ENCODE measurements at places on chromosomes 2 and 18.

DNA sequence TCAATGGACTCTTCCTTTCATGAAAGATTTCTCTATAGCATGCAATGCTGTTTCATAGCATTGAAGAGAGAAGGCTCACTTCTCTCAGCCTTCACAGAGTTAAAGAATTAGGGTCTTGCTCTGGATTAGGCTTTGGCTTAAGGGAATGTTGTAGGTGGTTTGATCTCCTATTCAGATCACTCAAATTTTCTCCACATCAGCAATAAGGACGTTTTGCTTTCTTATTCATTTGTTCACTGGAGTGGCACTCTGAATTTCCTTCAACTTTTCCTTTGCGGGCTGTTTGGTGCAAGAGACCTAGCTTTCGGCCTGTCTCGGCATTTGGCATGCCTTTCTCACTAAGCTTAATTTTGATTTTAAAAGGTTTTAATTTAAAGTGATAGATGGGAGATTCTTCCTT is 131.6 kb downstream of the RBMS1 start:
- no peak for DNase-seq

DNA sequence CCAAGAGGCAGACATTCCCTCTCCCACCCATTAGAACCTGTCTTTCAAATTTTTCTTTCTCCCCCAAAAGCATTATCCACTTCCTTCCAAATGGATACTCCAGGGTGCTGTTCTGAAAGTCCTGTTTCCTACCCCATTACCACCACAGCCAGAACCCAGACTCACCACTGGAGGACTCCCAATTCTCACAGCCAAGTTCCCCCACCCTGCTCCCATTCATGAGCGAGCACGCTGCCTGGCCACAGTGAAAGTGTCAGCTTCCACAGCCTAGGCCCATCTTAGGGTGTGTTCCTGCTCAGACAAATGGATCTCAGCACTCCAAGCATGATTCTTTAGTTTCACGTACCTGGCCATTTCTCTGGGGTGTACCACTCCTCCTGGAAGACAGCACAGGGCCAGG is 3.8 kb upstream of the ANKRD53 start:
- no peak for DNase-seq

GRCh38 chr2:59713577-59713976 is 839.9 kb downstream of the BCL11A start:
- no peak for DNase-seq

- DNase-seq: no peak
Measured at GRCh38 chr18:12517142-12517825, 109.6 kb downstream of the PRELID3A start.

GRCh38 chr2:215107216-215108056 is 31.0 kb downstream of the ABCA12 start:
- no peak for DNase-seq

DNA sequence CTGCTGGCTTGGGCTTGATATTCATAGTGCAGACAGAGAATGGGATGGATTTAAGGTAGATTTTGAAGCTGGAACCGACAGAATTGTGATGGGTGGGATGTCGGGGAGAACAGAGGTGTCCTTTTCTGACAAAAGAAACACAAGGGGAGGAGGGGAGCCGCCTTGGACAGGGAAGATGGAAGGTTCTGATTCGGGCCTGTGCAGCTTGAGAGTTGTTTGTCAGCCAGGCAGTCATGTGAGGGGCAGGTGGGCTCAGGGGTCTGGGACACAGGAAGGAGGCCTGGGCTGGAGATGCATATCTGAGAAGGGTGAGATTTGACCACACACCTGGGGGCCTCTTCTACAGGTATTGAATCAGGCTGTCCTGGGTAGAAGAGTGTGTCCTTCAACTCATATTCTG is 41.4 kb downstream of the NPAS2 start:
- DNase-seq: no peak

All from eye (tissue), 1 donor.